ENCODE measurements at places on chromosomes 3 and 15.

GRCh38 chr15:48643776-48644466 is 1.6 kb downstream of the FBN1 start:
- H3K27me3 ChIP-seq: peaks cover 12% of the 10 kb centered on the region
- no peaks in the 10 kb centered on the region for H3K36me3 ChIP-seq
- peak overlapping the region; percentile 76 for H3K4me3 ChIP-seq
- DNase-seq: no peak
- H3K27ac ChIP-seq: no peak overlapping the region

- H3K36me3 ChIP-seq: no peaks in the 10 kb centered on the region
- no peak for DNase-seq
- no peaks in the 10 kb centered on the region for H3K4me1 ChIP-seq
- H3K27me3 ChIP-seq: no peaks in the 10 kb centered on the region
Observed at GRCh38 chr3:18403061-18403460, 22.1 kb downstream of the SATB1 start.

GRCh38 chr3:106263546-106263945 is 394.7 kb upstream of the CBLB start:
- no peaks in the 10 kb centered on the region for H3K36me3 ChIP-seq
- H3K4me1 ChIP-seq: no peaks in the 10 kb centered on the region
- H3K4me3 ChIP-seq: no peak overlapping the region
- H3K27ac ChIP-seq: no peak overlapping the region

GRCh38 chr15:40240619-40241221 is 1.9 kb downstream of the PAK6 start:
- peaks cover 2% of the 10 kb centered on the region for H3K36me3 ChIP-seq
- no peak overlapping the region for H3K4me3 ChIP-seq
- no peaks in the 10 kb centered on the region for H3K27me3 ChIP-seq

GRCh38 chr3:123780656-123781055 is 103.5 kb downstream of the MYLK start:
- no peak for DNase-seq
- H3K27ac ChIP-seq: no peak overlapping the region
- no peaks in the 10 kb centered on the region for H3K36me3 ChIP-seq

GRCh38 chr3:152853196-152853595 is 18.3 kb downstream of the P2RY1 start:
- H3K4me1 ChIP-seq: no peaks in the 10 kb centered on the region
- no peak for DNase-seq
- no peak overlapping the region for H3K27ac ChIP-seq
- H3K4me3 ChIP-seq: no peak overlapping the region

DNA sequence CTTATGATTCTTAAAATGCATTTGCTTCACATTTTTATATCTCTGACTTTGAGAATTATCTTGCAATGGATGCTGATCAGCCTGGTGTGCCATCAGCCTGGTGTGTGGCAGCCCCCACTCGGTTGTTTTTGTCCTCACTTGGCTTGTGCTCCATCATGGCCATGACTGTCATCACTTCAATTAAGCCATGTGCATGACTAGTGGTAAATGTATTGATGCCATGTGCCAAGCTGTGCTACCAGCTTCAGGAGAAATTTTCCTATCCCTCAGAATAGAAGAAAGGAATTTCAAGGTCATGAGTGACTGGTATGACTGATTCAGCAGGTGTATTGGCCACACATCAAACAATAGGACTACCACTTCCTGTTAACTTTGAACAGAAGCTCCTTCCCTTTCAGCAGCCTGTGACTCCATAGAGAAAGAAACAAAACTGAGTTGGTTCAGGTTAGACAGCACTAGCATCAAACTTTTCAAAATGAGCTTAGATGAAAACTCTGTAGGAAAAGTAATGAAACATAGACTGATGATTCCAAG is 251.7 kb downstream of the GRM7 start:
- no peak overlapping the region for H3K4me3 ChIP-seq
- H3K27ac ChIP-seq: no peak overlapping the region
- H3K4me1 ChIP-seq: no peaks in the 10 kb centered on the region
- H3K36me3 ChIP-seq: no peaks in the 10 kb centered on the region

GRCh38 chr3:133821767-133822638 is 16.4 kb downstream of the SRPRB start:
- peak; percentile 50 for DNase-seq
- H3K4me1 ChIP-seq: no peaks in the 10 kb centered on the region
- H3K4me3 ChIP-seq: no peak overlapping the region
- no peak overlapping the region for H3K27ac ChIP-seq
- H3K36me3 ChIP-seq: peaks cover 37% of the 10 kb centered on the region

DNA sequence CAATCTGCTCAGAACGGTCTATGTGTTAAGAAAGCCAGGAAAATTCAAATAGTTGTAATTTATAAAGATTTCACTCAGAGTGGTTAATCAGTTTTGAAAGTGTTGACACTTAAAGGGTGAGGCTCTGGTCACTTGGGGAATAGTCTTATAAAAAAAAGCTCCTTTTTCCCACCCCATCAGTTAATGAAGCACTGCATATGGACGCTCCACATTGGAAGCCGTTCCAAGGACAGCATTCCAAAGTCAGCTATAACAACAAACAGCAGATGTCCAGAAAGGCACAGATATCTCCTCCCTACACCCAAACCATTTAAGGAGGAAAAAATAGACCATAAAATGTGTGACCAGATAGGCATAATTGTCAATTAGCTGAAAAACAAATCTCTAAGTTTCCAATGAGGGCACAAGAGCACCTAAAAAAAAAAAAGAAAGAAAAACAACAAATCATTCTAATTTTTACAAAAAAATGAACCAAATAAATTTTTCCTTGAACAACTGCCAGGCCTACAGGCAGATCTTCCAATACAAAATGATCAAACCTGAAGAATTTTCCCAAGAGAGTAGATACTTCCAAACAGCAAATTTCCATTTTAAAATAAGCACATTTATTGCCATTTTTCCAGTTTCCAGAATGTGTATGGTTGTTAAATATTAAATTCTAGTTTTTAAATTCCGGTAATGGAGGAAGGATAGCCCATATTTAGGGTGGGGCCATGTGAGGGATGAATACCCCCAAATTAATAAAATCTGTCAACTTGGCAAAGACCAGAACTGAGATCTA is 198.3 kb downstream of the ERC2 start:
- no peaks in the 10 kb centered on the region for H3K4me1 ChIP-seq
- no peaks in the 10 kb centered on the region for H3K36me3 ChIP-seq
- no peak for DNase-seq

DNA sequence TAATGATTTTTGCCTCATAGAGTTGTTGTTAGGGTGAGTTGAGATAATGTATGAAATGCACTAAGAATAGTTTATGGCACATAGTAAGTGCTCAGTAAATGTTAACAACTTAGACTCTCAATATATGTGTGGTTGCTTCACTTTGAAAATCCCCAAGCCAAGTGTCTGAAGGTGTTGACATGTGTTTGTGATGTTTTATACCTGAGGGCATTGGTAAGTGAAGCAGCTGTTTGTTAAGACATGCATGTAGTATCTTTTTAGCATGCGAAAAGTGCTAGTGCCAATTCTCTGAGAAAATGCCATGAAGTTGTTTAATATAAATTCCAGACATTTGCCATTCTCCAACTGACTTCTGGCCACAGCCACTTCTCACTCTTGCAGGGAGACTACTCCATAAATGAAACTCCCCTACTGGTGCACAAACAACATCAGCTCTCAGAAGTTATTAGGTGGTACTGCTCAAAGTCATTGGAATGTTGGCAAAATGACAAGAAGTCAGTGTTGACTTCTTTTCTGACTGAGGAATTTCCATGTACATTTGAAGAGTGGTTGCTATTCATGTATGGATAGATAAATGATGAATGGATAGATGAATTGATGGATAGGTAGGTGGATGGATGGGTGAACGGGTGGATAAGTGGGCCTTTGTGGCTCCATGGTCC is 103.6 kb upstream of the NUDT16 start:
- no peak overlapping the region for H3K4me3 ChIP-seq
- H3K27ac ChIP-seq: no peak overlapping the region
- no peak for DNase-seq
- no peaks in the 10 kb centered on the region for H3K4me1 ChIP-seq
- H3K36me3 ChIP-seq: no peaks in the 10 kb centered on the region
- H3K27me3 ChIP-seq: no peaks in the 10 kb centered on the region

- no peaks in the 10 kb centered on the region for H3K27me3 ChIP-seq
- H3K27ac ChIP-seq: no peak overlapping the region
- H3K4me3 ChIP-seq: no peak overlapping the region
- no peaks in the 10 kb centered on the region for H3K36me3 ChIP-seq
- no peaks in the 10 kb centered on the region for H3K4me1 ChIP-seq
- DNase-seq: no peak
Observed at GRCh38 chr15:32706704-32707103, 11.1 kb upstream of the GREM1 start.

DNA sequence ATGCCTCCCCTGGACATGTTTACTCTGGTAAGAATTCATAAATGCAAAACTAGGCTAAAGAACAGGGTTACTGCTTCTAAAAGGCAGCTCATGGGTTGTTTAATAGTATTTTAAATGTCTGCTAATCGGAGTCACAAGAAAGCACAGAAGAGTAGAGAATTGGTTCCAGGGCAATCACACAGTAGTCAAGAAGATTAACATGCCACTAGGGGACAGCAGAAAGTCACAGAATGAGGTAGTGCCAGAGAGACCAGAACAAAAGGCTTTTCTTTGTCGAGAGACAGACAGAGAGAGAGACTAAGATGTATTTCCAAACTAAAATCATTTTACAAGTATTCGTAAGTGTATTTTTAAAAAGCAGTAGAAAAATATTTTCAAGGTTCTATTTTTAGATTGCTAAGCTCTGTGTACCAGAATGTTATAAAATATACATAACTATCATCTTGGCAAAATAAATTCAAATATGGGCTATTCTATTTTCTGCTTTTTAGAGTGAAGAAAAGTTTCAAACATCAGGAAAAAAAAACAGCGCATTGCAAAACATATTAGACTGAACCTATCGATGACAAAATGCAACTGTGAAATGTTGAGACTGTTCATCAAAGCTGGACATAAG is 78.3 kb upstream of the CDIN1 start:
- no peaks in the 10 kb centered on the region for H3K36me3 ChIP-seq
- peak; percentile 52 for DNase-seq
- H3K27me3 ChIP-seq: no peaks in the 10 kb centered on the region
- no peaks in the 10 kb centered on the region for H3K4me1 ChIP-seq
- H3K27ac ChIP-seq: no peak overlapping the region

DNA sequence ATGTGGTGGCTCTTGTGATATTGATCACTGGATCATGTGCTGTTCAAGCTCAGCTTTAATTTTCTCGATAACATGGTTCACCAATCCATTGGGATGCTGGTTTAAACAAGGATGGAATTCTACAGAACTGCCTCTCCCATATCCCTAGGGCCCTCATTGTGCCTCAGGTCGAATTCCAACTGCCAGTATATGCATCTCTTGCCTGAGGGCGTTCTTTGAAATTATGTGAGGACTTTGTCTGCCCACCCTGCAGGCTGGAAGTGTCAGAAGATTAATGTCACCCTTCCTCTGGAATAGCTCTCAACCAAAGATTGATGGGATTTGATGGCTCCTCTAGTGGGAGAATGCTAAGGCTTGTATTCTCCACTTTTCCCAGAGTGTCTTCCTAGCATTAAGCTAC is 175.6 kb upstream of the GALNT15 start:
- no peak for DNase-seq
- no peaks in the 10 kb centered on the region for H3K36me3 ChIP-seq
- H3K27me3 ChIP-seq: no peaks in the 10 kb centered on the region
- H3K27ac ChIP-seq: no peak overlapping the region
- H3K4me3 ChIP-seq: no peak overlapping the region

DNA sequence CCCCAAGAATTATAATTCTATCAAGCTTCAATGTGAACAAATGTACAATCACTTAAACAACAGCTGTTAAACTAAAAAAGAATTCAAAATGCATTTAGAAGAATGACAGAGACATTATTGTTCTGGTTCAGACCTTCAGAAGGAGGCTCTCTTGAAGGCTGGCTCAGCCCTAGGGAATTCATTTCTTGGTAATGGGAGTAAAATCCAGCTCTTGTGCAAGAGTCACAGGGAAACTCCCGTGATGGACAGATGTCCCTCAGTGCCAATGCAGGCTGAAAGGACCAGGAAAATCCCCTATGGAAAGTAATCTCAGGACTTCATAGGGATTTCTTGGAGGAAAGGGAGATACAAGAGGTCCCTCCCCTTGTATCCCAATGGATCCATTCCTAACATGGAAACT is 149.9 kb upstream of the STT3B start:
- no peaks in the 10 kb centered on the region for H3K4me1 ChIP-seq
- no peak overlapping the region for H3K4me3 ChIP-seq
- DNase-seq: no peak
- peaks cover 6% of the 10 kb centered on the region for H3K36me3 ChIP-seq
- no peaks in the 10 kb centered on the region for H3K27me3 ChIP-seq

- no peaks in the 10 kb centered on the region for H3K4me1 ChIP-seq
- DNase-seq: no peak
- H3K36me3 ChIP-seq: no peaks in the 10 kb centered on the region
- no peaks in the 10 kb centered on the region for H3K27me3 ChIP-seq
- no peak overlapping the region for H3K27ac ChIP-seq
- no peak overlapping the region for H3K4me3 ChIP-seq
Observed at GRCh38 chr3:155192957-155193746, 100.3 kb downstream of the STRIT1 start.

- no peak overlapping the region for H3K4me3 ChIP-seq
- H3K27me3 ChIP-seq: no peaks in the 10 kb centered on the region
- H3K4me1 ChIP-seq: no peaks in the 10 kb centered on the region
- no peak for DNase-seq
- no peak overlapping the region for H3K27ac ChIP-seq
Observed at GRCh38 chr3:44160818-44161217, 80.9 kb upstream of the TOPAZ1 start.

GRCh38 chr3:87225659-87226058 is 1.4 kb upstream of the CHMP2B start:
- no peaks in the 10 kb centered on the region for H3K36me3 ChIP-seq
- H3K4me1 ChIP-seq: no peaks in the 10 kb centered on the region
- no peak overlapping the region for H3K27ac ChIP-seq
- H3K4me3 ChIP-seq: peak overlapping the region; percentile 69
- no peaks in the 10 kb centered on the region for H3K27me3 ChIP-seq
- DNase-seq: no peak

DNA sequence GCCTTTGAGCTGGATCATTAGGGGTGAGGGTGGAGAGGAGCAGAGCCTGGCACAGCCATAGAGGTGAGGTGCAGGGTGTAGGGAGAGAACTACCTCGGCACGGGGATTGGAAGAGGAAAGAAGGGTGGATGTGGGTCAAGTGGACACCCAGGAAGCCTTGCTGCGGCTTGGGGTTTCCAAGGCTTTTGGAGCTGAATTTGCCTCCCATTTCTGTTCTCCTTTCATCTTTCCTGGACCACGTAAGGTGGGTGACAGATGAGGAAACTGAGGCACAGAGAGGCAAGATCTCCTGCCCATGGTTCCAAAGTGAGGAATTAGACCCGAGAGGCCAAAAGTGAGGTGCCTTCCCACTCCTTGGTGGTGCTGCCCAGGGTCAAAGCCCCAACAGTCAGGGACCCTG is 35.4 kb upstream of the SFMBT1 start:
- H3K36me3 ChIP-seq: no peaks in the 10 kb centered on the region
- no peaks in the 10 kb centered on the region for H3K4me1 ChIP-seq
- peak; percentile 15 for DNase-seq
- no peaks in the 10 kb centered on the region for H3K27me3 ChIP-seq

- H3K36me3 ChIP-seq: no peaks in the 10 kb centered on the region
- H3K4me3 ChIP-seq: no peak overlapping the region
- H3K4me1 ChIP-seq: no peaks in the 10 kb centered on the region
- DNase-seq: no peak
- H3K27me3 ChIP-seq: no peaks in the 10 kb centered on the region
- H3K27ac ChIP-seq: no peak overlapping the region
Observed at GRCh38 chr3:184648636-184649035, 63.2 kb downstream of the MAGEF1 start.
